ENCODE measurements at places on chromosomes 2 and 18. TPM values are rescaled to one million over a fixed set of nuclear protein-coding genes. Genes with fewer than 3 reads are reported as not detected.

SIX3 gene
- total RNA-seq: 0.39 TPM

IL36G gene
- not detected for total RNA-seq

UGT1A4 gene
- total RNA-seq: not detected

ESPNL gene
- 0.16 TPM for total RNA-seq

EFHD1 gene
- 3.6 TPM for total RNA-seq

AGPS gene
- total RNA-seq: 41.8 TPM

SERPINB2 gene
- 0.07 TPM for total RNA-seq

CFC1 gene
- total RNA-seq: not detected

NEU2 gene
- not detected for total RNA-seq

ANKRD29 gene
- total RNA-seq: 17.4 TPM

CABLES1 gene
- total RNA-seq: 19.1 TPM

TUBA4B gene
- not detected for total RNA-seq

G6PC2 gene
- total RNA-seq: not detected

PSMD14 gene
- 119 TPM for total RNA-seq

NTSR2 gene
- not detected for total RNA-seq

AGXT gene
- not detected for total RNA-seq

VWC2L gene
- total RNA-seq: not detected

IL1RL2 gene
- total RNA-seq: not detected

TMEM163 gene
- not detected for total RNA-seq

UCN gene
- 2.5 TPM for total RNA-seq

DYNAP gene
- total RNA-seq: not detected

IL1R2 gene
- total RNA-seq: 0.75 TPM

AMER3 gene
- not detected for total RNA-seq

TCF4 gene
- 1.5 TPM for total RNA-seq

C2orf78 gene
- not detected for total RNA-seq

GREB1L gene
- total RNA-seq: 1.8 TPM

CHST10 gene
- total RNA-seq: 14.6 TPM

MYO7B gene
- total RNA-seq: 0.29 TPM

FAM117B gene
- 2.4 TPM for total RNA-seq

EHD3 gene
- total RNA-seq: 7.5 TPM

ID2 gene
- 136 TPM for total RNA-seq

FAHD2A gene
- total RNA-seq: 26.0 TPM

XDH gene
- total RNA-seq: 1.1 TPM

CPSF3 gene
- 52.6 TPM for total RNA-seq

CHRNG gene
- not detected for total RNA-seq

MRPS9 gene
- total RNA-seq: 32.4 TPM

NETO1 gene
- not detected for total RNA-seq

VIL1 gene
- total RNA-seq: 0.24 TPM

CDH2 gene
- 32.4 TPM for total RNA-seq

SETBP1 gene
- 0.55 TPM for total RNA-seq

RGPD8 gene
- total RNA-seq: 3.1 TPM

GPBAR1 gene
- 0.23 TPM for total RNA-seq

CAPN14 gene
- total RNA-seq: not detected

CCDC150 gene
- total RNA-seq: 4.8 TPM

C18orf63 gene
- not detected for total RNA-seq

PLEK gene
- total RNA-seq: 0.06 TPM

SERPINB3 gene
- total RNA-seq: 0.10 TPM

ALK gene
- total RNA-seq: not detected

CLEC4F gene
- total RNA-seq: not detected

CENPA gene
- total RNA-seq: 39.4 TPM

TMEM169 gene
- 0.42 TPM for total RNA-seq

GRHL1 gene
- total RNA-seq: 0.85 TPM

DLGAP1 gene
- total RNA-seq: not detected

CD207 gene
- total RNA-seq: not detected

SUCLG1 gene
- total RNA-seq: 96.8 TPM

LANCL1 gene
- total RNA-seq: 29.8 TPM

CCL20 gene
- total RNA-seq: 6.2 TPM

L3MBTL4 gene
- not detected for total RNA-seq

PIEZO2 gene
- total RNA-seq: 0.61 TPM

ABCG8 gene
- total RNA-seq: not detected

All from A549 treated with GW870086 at 1 μM for 4 hours (cell line).